ENCODE measurements at places on chromosomes 3 and 15. TPM values are rescaled to one million over a fixed set of nuclear protein-coding genes. Genes with fewer than 3 reads are reported as not detected.

The CEP19 gene
- total RNA-seq, result 3.6 TPM

The SLC9C1 gene
- not detected for total RNA-seq

The GALNT15 gene
- 7.1 TPM for total RNA-seq

The C3orf52 gene
- total RNA-seq, result 4.0 TPM

The CCRL2 gene
- total RNA-seq, result 0.88 TPM

The B3GALNT1 gene
- total RNA-seq, result 29.2 TPM

The REC114 gene
- not detected for total RNA-seq

- DNase-seq, result peak; percentile 52
Measured at GRCh38 chr3:64056606-64057180, 33.4 kb upstream of the PSMD6 start.

DNA sequence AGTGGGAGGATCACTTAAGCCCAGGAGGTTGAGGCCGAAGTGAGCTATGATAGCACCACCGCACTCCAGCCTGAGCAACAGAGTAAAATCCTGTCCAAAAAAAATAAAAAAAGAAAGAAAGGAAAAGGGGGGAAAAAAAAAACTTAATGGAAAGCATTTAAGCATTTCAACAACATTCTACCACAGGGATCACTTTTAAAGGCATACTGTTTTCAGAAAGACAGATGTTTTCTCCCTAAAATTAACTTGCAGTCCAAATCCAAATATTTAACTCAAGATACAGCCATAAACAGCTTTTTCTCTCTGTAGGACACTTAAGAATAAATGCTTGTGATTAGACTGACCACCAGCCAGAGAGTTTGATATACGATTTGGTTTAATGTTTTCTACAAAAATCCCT is 141.0 kb downstream of the MAGI1 start:
- DNase-seq, result no peak

DNA sequence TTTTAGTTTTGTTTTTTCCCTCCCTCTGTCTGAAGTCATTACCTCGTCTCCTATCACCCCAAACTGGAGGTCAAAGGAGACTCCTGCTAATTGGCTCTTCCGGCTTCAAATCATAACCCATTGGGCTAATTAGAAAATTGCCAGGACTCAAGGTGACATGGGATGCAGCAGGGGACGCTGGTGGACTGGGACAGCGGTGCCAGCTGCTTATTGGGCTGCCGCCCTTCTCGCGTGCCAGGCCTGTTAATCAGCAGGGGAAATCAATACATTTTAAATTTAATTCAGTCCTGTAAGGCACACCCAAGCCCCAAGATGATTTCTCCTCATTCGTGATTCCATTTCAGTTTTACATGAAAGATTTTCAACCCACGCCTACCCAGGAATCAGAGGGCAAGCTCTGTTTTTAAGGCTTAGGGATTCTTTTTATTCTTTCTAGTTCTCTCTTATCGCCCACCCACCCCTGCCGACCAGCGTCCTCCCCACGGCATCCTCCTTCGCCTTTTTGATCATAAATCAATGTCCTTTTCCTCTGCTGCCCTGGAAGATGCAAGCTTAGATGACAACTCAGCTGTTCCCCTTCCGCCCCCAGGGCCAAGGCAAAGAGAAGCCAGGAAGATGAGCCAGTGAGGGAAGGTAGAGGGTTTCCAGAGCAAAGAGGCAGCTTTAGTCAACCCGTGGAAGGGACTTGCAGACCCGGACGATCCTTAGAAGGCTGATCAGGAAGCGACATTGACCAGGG is 329.6 kb downstream of the UACA start:
- DNase-seq, result no peak

DNA sequence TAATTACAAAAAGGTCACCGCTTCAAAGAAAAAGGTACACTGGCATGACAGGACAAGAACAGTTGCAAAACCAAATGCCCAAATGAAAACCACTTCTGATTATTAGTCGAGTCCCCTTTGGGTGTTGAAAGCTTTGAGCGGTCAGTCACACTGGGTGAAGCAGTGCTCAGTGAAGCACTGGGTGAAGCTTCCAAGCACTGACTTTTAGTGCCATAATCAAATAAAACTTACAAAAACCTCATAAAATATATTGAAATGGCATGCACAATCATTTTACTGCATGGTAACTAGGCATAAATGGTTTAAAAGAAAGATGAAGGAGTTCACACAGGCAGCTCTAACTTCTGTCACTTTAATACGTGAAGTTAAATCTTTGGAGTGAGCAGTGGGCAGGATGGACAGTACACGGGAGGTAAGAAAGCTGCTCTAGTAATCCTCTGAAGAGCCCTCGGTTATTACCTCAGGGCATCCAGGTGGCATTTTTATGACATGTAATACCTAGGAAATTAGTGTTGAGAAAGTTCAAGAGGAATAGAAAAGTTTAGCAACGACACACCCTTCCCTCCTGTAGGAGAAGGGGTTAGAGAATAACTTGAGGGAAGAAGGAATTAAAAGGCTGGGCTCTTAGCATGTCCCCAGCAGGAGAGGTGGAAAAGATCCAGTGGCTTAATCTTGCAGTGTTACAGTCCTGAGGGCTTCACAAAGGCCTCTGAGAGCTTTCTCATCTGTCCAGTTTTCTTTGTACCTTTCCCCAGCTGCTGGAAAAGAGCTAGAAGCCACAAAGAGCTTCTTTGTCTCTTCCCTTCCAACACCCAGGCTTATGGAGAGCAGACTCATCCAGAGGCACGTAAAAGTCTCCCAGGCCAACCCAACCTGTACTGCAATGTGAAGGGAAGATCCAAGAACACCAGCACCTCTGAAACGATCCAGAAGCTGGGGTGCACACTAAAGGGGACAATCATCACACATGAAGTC is 64.9 kb upstream of the MYO5C start:
- no peak for DNase-seq

DNA sequence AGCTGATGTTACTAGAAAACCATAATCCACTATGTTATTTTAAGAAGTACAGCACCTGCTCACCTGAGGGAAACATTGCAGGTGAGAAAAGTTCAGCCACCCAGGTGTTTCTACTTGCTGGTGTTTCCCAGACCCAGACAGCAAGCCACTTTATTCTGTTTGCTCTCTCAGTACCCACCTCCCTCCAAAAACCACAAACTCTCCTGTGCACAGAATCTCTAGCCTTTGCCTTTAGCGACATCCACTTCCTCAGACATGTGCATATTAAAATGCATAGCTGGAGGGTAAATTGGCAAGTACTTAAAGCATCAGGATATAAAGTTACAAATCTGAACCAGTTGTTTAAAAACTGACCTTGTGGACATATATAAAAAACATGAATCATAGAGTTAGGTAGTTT is 36.7 kb downstream of the VGLL3 start:
- DNase-seq, result no peak

- peak; percentile 62 for DNase-seq
Measured at GRCh38 chr15:25780479-25781255, 82.5 kb downstream of the ATP10A start.

- DNase-seq, result no peak
Measured at GRCh38 chr15:33001926-33002325, 192.6 kb downstream of the FMN1 start.

DNA sequence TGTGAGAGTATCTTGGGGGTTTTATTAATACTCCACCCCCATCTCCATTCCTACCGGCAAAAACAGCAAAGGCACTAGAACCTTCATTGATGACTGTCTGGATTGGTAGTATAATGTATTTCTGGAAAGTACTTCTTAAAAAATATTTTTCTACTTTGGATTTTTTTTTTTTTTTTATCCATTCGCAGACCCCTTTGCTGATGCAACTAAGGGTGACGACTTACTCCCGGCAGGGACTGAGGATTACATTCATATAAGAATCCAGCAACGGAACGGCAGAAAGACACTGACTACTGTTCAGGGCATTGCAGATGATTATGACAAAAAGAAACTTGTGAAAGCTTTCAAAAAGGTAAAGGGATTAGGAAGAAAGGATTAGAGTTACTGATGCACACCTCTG is 1.2 kb downstream of the EIF1B start:
- DNase-seq, result no peak

All from osteoblast (primary cell).